ENCODE measurements at places on chromosomes 2 and 18. TPM values are rescaled to one million over a fixed set of nuclear protein-coding genes. Genes with fewer than 3 reads are reported as not detected.

The CASP8 gene
- 254 TPM for total RNA-seq

The CYB5A gene
- total RNA-seq, result 11.1 TPM

The NGEF gene
- total RNA-seq, result not detected

The MATN3 gene
- total RNA-seq, result not detected

The UGT1A7 gene
- total RNA-seq, result not detected

The IL37 gene
- not detected for total RNA-seq

The FBXO41 gene
- total RNA-seq, result 17.4 TPM

The EMILIN2 gene
- total RNA-seq, result 4.6 TPM

The CELF4 gene
- total RNA-seq, result not detected

The UGT1A10 gene
- not detected for total RNA-seq

The RETSAT gene
- total RNA-seq, result 32.4 TPM

The KRTCAP3 gene
- 10.0 TPM for total RNA-seq

The NEU2 gene
- not detected for total RNA-seq

The CLEC4F gene
- not detected for total RNA-seq
